HFFc6 (cell line): ENCODE measurements at places on chromosomes 3 and 15.

DNA sequence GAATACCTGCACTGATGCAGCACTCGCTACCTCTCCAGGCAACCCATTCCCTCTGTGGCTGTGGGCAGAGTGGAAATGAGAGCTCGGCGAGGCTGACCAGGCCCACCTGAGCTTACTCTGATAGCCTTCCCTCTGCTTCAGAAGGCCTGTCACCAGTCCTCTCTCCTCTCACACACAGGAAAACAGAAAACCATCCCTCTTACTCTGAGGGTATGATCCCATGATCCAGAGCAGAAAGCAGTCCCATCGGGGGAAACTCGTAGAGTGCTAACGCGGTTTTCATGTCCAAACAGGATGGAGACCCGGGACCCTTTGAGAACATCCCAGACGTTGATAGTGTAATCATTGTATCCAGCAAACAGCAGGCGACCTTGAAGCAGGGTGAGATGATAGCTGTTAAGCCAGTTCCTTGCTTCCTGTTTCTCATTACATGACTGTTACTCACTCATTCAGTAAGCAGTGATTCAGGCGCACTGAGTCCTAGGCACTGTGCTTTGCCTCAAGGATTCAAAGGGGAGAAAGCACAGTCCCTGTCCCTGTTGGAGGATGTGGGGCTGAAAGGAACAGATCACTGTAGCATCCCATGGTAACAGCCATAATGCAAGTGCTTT, 11.8 kb upstream of the BCL2L10 start:
- DNase-seq: peak; percentile 48

- peak; percentile 60 for DNase-seq
Measured at GRCh38 chr3:43870120-43870519, 179.4 kb downstream of the ABHD5 start.

DNA sequence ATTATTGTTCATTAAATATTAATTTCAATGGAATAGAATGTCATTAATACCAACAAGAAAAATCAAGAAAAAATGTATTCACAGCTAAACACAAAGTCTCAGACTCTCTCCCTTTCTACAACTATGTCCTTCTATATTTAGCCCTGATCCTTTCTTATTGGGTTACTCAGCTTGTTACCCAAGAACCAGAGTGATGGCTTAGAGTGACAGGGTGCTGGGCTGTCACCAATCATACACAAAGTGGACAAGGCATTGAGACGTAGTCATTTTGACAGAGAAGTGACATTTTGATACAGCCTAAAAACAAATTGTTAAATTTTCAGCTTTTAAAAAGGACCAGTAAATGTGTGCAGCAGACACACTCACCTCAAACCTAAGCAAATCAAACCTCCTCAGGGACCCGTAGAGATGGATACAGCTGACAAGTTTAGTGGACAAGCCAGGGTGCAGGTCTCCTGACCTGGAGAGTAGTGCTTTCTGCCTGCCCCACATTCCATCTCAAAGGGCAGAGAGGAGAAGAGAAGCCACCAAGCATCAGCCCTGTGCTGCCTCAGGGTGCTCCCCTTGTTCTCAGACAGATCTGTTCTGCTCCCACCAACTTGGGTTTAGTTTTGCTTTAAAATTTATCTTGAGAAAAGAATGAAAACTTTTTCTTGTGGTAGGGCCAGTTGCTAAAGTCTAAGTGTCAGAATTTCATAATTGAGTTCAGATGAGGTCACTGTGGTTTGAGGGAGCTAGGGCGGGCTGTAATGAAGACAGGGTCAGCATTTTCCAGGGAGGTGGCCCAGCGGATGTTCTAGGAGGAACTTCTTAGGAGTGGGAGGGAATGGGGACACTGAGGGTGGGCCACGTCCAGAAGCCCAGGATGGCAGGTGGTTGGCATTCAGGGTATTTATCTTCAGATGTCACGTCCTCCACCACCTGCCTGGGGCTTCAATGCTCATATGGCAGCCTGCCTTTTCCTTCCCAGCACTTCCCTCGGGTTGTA, 136.5 kb upstream of the TBL1XR1 start:
- no peak for DNase-seq

GRCh38 chr3:2655229-2655701, 454.9 kb downstream of the IL5RA start:
- DNase-seq: no peak

DNA sequence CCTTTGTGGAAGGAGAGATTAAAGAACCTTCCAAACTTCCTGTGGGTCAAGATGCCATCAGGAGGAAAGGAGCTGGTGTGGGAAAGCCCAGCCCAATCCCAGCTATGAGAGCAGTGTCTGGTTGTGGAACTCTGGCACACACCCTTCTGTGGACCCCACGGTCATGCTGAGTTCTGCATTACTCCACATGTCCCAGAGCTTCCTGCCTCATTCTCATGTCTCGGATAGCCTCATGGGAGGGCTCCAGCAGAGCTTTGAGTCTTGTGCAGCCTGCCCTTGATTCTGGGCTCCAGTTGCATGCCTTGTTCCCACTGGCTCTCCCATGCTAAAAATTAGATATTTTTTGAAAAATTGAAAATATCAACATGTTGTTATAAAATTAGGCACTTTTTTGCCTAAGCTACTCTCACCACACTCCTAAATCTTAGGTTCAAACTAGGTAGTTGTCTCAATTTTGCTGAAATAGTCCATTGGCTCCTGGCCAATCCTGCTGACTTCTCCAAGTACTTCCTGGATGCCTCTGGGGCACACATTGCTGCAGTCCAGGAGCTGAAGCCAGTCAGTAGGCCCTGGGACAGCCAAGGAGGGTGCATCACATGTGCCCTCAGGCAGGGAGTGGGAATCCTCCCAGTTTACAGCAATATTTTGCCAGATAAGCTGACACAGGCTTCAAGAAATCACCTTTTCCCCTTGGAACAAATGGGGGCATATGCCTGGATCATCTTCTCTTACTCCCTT, 144.3 kb downstream of the EEFSEC start:
- peak; percentile 77 for DNase-seq

- no peak for DNase-seq
Measured at GRCh38 chr15:54298396-54298795, 320.2 kb downstream of the UNC13C start.

- DNase-seq: no peak
Measured at GRCh38 chr3:22569570-22569969, 633.6 kb upstream of the UBE2E2 start.

DNA sequence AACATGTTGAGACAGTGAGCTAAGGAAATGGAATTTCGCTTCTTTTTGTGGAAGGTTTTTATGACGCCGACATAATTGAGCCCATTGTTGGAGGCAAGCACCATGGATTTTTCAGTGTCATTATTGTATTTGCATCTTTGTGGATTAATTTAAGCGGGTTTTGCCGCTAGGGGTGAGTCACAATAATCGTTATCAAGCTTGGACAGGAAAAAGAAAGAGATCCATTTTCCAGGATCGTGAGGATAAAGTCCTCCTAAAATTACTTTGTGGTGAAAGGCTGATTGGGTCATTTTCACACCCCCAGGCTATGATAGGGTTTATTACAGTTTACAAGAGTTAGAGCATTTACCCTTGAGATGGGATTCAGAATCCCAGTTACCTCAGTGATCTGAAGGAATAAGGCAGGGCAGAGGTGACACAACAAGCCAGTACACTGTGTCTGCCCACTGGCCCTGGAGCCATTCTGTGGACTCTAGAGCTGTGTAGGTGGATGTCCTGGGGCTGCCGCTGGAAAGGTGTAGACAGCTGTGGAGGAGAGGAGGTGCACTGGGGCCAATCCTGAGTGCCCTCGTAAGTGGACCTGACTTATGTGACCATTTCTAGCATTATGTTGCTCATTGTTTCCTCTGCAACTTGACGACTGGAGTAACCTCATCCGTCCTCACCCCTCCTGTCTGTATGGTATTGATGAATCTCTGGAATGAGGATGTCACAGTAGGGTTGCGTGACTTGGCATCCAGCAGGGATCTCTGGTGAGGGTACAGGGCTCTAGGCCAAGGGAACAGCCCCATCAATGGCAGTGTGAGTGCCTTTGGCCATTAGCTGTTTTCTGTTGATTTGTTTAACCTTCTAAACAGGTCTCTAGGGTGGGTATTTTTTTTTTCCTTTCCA, 370.1 kb downstream of the LRTM1 start:
- DNase-seq: no peak

DNA sequence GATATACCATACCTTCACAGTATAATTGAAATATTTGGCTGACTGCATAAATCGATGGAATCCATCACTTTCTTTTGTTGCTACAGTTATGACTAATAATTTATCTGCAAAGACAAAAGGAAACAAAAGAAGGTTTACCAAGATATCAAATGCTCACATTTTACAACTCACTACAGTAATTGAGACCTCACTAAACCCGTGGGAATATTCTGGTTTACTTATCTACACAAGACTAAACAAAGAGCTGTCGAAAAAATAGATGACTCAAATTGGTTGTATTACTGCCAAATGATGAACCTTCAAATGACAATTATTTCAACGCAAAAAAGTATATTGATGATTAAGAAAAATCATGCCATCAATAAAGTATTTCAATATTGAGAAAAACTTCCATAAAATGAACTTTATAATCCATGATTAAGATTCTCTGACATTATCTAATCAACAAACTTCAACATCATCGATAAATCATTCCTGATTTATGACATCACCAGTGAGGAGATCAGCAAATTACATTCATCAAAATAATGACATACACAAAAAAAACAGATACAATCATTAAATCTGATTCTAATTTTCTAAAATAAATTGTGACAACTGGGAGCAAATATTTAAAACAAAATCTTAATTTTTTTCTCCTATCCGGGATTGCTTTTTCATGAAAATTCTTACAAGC, 36.7 kb downstream of the PLOD2 start:
- DNase-seq: no peak

DNA sequence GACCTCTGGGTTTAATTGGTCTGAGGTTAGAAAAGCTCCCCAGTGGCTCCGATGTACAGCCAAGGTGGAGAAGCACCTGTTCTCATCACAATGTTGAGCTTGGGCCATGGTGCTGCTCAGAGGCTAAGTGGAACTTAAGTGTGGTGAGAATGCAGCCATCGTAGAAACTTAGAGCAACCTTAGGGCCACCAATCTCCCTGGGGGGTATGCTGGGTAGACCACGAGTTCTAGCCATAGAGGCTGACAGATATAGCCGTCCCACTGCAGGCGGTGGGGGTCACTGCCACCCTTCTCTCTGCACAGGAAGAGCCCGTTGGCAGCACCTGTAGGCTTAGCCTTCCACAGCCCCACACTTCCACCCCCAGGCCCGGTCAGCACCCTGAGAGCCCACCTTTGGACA, 38.0 kb downstream of the MGLL start:
- DNase-seq: no peak

GRCh38 chr15:25766417-25766816, 96.7 kb downstream of the ATP10A start:
- DNase-seq: no peak

GRCh38 chr3:177929310-177929709, 606.9 kb upstream of the KCNMB2 start:
- peak; percentile 22 for DNase-seq

DNA sequence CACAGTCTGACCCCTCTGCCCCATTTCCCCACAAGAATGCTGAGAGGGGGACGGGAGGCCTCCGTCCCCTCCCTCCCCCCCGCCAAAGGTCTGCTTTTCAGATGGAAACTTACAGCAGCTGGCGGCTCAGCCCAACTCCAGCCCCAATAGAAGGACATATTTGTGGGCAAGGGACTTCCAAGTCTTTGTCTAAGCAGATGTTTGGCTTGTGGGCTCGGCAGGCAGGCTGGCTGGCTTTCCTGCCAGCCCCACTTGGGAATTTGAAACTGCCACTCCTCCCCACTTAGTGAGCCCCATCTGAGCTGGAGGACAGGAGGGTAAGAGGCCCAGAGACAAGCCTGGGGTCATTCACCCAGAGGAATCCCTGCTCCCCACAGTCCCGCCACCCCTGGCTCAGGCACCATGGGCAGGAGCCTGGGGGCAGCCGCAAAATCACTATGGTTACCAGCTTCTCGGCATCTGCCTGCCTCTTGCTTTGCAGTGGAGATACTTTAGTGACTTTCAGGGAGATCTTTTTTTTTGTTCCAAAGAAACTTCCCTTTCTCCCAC, 53.6 kb downstream of the LMCD1 start:
- peak; percentile 57 for DNase-seq

GRCh38 chr3:165159760-165160421, 36.3 kb downstream of the SLITRK3 start:
- DNase-seq: no peak

GRCh38 chr15:59170295-59171066, 36.2 kb upstream of the LDHAL6B start:
- peak; percentile 86 for DNase-seq

- DNase-seq: no peak
Measured at GRCh38 chr15:57626713-57627440, 35.2 kb downstream of the MYZAP start.

DNA sequence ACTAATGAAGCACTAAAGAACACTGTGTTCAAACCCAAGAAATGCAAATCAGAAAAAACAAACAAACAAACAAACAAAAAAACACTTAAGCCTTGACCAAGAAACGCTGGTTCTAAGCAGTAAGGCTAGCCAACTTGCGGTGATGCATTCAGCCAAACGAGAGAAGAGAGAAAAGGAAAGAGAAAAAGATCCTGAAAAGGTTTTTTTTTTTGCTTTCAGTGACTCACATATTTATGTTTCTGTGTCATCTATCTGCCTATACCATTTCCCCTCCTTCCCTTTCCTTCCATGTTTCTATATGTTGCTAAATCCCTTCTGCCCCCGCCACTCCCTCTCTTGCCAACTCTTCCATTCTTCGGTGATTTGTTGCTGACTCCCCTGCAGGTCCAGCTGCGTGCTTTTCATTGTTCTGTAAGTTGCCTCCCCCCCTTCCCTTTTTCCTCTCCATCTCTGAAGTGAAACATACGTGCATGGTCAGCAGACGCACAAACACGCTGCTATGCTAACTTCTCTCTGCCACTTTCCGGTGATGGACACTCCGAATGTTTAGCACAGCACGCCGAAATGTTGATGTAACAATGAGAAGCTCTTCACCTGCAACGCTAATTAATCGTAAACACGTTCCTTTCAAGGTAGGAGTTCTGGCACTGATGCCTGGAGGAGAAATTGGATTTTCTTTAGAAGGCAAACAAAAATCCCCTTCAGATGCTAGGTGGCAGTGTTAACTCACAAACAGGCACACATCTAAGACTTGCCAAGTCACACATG, 154.4 kb downstream of the TUSC7 start:
- DNase-seq: no peak

DNA sequence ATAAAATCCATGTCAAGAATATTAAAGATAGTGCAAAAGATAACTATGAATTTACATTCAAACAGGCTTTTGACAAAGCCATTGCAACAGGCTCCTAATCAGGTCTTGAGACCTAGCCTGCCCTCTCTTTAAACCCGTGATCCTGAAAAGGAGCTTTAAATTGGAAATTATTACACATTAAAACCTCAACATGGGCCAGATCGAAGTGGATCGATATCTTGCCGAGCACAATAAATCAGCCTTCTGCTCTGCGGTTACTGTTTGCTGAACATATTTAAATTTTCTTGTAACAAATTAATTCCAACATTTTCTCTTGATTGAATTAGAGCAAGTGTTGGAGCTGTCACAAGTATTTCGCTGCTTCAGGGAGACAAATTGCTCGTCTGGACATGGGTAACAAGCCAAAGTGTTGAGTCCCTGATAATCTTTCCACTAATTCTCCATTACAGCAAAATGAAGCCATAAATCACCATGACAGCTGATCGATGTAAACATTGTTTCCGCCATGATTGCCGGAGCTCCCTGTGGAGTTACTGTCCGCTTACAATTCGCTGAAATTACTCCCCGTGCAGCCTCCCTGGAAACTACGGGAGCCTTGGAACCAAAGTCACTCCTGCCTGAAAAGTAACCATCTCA, 47.6 kb downstream of the SHOX2 start:
- no peak for DNase-seq
